Activated CD4-positive, alpha-beta T cell treated with anti-CD3 and anti-CD28 coated beads, Interleukin-2, amount 10 ng/mL, durations not matched to agents 24 days and 14 days (primary cell): ENCODE measurements at places on chromosomes 2 and 18. TPM values are rescaled to one million over a fixed set of nuclear protein-coding genes. Genes with fewer than 3 reads are reported as not detected.
A peak's percentile ranks its signal among the peaks of the same experiment; 100 is the strongest.

FAM124B gene
- 0.47 and 0.64 TPM in 2 replicates for total RNA-seq

- DNase-seq: peak; percentile 85
- no peaks in the 10 kb centered on the region for H3K27me3 ChIP-seq
- H3K4me1 ChIP-seq: peaks cover 35% of the 10 kb centered on the region
- peak overlapping the region; percentile 96 for H3K4me3 ChIP-seq
- H3K27ac ChIP-seq: peak overlapping the region; percentile 92
- H3K36me3 ChIP-seq: peaks cover 53% of the 10 kb centered on the region
Observed at GRCh38 chr2:74530239-74531187, 780 bp downstream of the HTRA2 start.

- H3K4me3 ChIP-seq: no peak overlapping the region
- H3K4me1 ChIP-seq: peaks cover 91% of the 10 kb centered on the region
- H3K36me3 ChIP-seq: peaks cover 29% of the 10 kb centered on the region
- no peak for DNase-seq
Observed at GRCh38 chr2:54599326-54599710, 124.1 kb upstream of the EML6 start.

DNA sequence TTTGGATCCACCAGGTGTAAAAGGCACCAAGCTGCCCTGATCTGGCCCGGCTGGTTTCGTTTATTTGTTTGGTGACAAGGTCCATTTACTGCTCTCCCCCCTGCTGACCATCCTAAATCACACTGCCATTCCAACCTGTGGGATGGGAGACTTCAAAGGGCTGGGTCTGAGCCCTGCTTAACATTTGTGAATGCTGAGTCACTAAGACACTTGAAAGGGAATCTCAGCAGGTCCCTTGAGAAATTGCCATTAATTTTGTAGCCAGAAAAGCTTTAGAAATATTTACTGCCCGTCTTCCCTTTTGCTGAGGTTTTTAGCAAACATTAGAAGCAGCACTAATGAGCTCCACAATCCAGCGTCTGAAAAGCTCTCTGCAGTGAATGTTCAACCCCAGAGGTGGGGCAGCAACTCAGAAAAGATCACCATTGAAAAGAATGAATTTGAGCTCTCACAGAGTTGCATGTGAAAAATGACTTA is 133.8 kb downstream of the ARL4C start:
- no peak overlapping the region for H3K27ac ChIP-seq
- peaks cover 41% of the 10 kb centered on the region for H3K4me1 ChIP-seq
- peaks cover 9% of the 10 kb centered on the region for H3K36me3 ChIP-seq
- DNase-seq: no peak

- no peak for DNase-seq
- H3K27ac ChIP-seq: no peak overlapping the region
- H3K27me3 ChIP-seq: peaks cover 5% of the 10 kb centered on the region
Observed at GRCh38 chr2:59184276-59185020, 943.3 kb upstream of the FANCL start.

DNA sequence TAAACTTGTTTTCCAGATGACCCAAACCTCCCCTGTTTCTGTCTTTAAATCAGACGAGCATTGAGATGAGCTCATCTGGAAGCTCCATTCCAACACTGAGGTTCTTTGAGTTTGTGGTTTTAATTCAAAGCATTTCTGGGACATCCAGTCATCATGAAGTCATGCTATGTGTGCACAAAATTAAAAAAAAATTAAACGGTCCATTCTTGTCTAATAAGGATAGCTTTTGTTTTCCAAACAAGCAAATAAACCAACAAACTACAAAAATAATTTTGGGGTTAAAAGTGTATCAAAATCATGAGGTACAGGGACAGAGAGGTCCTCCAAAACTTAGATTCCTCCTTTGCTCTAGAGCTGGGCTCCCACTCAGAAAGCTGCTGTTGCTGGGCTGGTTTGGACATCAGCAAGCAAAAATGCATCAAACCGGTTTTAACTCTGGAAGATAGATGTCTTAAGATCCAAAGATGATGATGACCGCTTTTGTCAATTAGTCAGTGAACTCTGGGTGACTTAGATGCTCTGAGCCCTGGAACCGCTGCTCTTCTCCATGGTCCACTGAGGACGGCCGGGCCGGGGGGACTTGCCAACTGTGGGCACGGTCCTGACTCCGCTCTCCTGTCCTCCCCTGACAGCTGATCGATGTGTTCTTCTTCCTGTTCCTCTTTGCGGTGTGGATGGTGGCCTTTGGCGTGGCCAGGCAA is 65.4 kb downstream of the TRPM8 start:
- no peak for DNase-seq
- peaks cover 14% of the 10 kb centered on the region for H3K4me1 ChIP-seq
- H3K4me3 ChIP-seq: no peak overlapping the region
- peaks cover 21% of the 10 kb centered on the region for H3K27me3 ChIP-seq

IL18R1 gene
- 41.7 and 50.2 TPM in 2 replicates for total RNA-seq

USP40 gene
- 11.3 and 12.8 TPM in 2 replicates for total RNA-seq

- no peaks in the 10 kb centered on the region for H3K36me3 ChIP-seq
- H3K27ac ChIP-seq: no peak overlapping the region
- no peak overlapping the region for H3K4me3 ChIP-seq
- no peaks in the 10 kb centered on the region for H3K27me3 ChIP-seq
Observed at GRCh38 chr2:239836021-239836765, 188.9 kb downstream of the NDUFA10 start.

COPS8 gene
- 60.1 and 67.5 TPM in 2 replicates for total RNA-seq

GRCh38 chr2:218046238-218046637 is 22.8 kb upstream of the RUFY4 start:
- DNase-seq: no peak
- H3K27me3 ChIP-seq: peaks cover 6% of the 10 kb centered on the region
- no peak overlapping the region for H3K4me3 ChIP-seq
- no peak overlapping the region for H3K27ac ChIP-seq
- H3K36me3 ChIP-seq: peaks cover 20% of the 10 kb centered on the region

DNA sequence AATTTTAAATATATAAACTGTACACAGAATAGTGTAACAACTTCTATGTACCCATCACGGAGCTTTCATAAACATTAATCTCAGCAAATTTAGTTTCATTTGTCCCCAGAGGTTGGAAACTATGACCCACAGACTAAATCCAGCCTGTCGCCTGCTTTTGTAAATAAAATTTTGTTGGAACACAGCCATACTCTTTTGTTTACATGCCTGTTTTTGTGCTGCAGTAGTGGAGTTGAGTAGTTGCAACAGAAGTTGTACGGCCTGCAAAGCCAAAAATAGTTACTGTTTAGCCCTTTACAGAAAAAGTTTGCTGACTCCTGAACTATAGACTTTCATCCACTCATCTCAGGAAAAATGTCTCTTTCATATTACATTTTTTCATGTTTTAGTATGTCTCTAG is 39.8 kb downstream of the RBM45 start:
- no peaks in the 10 kb centered on the region for H3K4me1 ChIP-seq
- H3K36me3 ChIP-seq: no peaks in the 10 kb centered on the region
- H3K27me3 ChIP-seq: peaks cover 19% of the 10 kb centered on the region
- DNase-seq: no peak
- no peak overlapping the region for H3K27ac ChIP-seq

- peaks cover 10% of the 10 kb centered on the region for H3K4me1 ChIP-seq
- H3K27me3 ChIP-seq: peaks cover 25% of the 10 kb centered on the region
- H3K27ac ChIP-seq: no peak overlapping the region
- DNase-seq: no peak
- no peaks in the 10 kb centered on the region for H3K36me3 ChIP-seq
Observed at GRCh38 chr2:85061896-85062295, 71.3 kb upstream of the TCF7L1 start.

GRCh38 chr2:229658004-229658403 is 56.4 kb downstream of the DNER start:
- peaks cover 8% of the 10 kb centered on the region for H3K27me3 ChIP-seq
- DNase-seq: no peak
- no peak overlapping the region for H3K27ac ChIP-seq
- H3K36me3 ChIP-seq: no peaks in the 10 kb centered on the region

GRCh38 chr2:44974064-44974715 is 32.7 kb downstream of the SIX3 start:
- H3K4me1 ChIP-seq: no peaks in the 10 kb centered on the region
- H3K36me3 ChIP-seq: no peaks in the 10 kb centered on the region
- no peak overlapping the region for H3K27ac ChIP-seq
- peak; percentile 58 for DNase-seq
- no peak overlapping the region for H3K4me3 ChIP-seq

CROCC2 gene
- total RNA-seq: not detected in 2 replicates

DNA sequence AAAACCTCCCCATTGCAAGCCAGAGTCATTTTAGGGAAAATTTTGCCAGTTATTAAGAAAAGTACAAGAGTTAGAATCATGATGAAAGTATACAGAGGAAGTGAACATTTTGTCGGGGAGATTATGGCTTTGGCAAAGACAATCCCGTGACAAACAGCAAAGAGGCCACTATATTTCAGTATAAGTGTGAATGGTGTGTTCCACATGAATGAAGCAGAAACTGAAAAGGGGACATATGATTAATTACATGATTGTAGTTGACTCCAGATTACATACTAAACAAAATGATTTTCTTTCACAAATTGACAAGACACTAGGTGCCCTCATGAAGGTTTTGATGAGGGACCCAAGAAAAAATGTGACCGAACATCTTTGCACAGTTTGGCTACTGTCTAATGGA is 42.0 kb downstream of the SP140 start:
- H3K4me1 ChIP-seq: peaks cover 67% of the 10 kb centered on the region
- no peaks in the 10 kb centered on the region for H3K27me3 ChIP-seq
- peaks cover 87% of the 10 kb centered on the region for H3K36me3 ChIP-seq
- H3K27ac ChIP-seq: peak overlapping the region; percentile 61

DNA sequence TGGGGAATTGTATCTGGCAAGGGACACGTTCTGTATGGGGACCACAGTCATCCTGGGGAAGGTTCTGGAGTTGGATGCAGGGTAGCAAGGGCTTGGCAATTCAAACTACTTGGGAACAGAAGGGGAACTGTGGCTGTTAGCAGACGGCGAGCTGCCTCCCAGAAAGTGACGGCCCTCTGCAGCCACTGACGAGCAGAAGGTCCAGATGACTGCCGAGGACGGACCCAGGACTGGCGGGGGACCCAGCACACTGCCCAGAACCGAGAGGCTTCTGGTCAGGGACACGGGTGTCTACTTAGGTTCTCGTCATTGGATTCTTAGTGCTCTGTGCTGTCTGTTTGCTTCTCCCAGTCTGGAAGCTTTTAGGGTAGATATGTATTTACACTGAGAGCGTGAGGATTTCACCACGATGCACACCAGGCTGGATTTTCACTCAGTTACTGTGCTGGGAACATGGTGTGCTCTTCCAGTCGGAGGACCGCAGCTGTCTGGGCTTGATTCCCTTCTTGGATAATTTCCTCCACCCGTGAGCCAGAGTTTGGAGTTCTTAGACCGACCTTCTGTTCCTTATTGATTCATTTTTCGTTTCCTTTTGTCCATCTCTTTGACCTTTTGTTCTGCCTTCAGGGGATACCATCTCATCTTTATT is 13.4 kb downstream of the GPR35 start:
- peaks cover 2% of the 10 kb centered on the region for H3K36me3 ChIP-seq
- no peak overlapping the region for H3K4me3 ChIP-seq
- peaks cover 2% of the 10 kb centered on the region for H3K27me3 ChIP-seq
- DNase-seq: no peak

UGT1A3 gene
- not detected in 2 replicates for total RNA-seq
